ENCODE measurements at places on chromosomes 12 and 14.

DNA sequence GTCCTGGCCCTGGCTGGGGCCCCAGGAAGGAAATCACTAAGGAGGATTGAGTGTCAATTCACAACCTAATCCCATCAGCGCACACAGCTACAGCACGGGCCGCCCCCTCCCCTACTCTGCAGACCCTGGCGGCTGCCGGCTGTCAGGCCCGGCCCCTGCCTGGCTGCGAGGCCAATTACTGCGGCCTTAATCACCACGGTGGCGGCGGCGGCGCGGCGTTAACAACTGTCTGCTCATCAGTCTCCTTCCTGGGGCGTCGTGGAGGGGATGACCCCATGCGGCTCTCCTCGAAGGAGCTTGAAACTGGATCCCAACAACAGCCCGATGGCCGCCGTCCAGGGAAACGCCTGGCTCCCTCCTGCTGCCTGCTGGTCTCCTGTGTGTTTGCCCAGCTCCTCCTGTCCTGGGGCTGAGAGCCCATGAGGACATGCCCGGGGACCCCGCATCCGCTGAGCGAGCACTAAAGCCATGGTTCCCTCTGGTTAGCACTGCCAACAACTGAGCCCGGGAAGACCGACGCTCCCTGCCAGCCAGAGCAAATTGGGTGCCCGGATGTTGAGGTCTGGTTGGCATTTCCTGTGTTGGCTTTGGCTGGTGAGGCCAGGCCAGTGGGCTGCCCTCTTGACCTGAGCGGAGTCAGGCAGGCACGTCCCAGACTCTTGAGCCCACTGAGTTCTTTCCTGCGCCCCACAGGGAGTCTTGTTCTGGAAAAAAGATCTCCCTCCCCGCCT is 21.8 kb upstream of the EIF2B2 start:
- no peak for DNase-seq

GRCh38 chr12:53065975-53066931 is 12.9 kb downstream of the SPRYD3 start:
- no peak for DNase-seq

- DNase-seq = no peak
Observed at GRCh38 chr12:124479680-124480468, 87.5 kb downstream of the NCOR2 start.

DNA sequence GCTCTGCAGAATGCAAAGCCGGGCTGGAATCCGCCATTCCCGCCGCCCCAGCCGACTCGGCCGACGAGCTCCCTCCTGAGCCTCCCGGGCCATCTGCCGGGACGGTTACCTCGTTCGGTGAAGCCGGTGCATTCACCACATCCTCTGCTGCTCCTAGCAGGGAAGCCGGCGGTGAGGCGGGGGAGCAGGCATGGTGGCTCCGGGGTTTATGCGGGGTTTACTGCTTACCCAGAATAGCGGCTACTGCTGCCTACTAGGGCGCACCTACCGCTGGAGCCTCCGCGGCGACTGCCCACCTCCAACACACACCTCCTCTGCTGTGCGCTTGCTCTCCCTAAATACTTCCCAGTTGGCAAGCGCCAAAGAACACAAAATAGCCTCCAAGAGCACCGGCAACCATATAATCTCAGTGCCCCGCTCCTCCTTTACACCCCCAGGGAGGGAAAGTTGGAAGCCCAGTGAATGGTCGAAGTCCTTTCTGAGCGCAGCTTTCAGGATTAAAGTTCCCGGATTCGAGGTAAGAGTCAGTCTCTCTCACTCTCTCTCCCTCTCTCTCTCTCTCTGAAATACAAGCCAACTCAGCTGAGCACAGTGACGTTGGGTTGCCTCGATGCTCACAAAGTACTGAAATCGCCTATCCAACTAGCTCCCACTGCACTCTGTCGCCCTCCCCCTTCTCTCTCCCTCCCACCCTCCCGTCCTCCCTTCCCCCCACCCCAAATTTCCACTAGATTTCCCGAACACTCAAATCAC is at the start of gene TBX5:
TSS of gene TBX5 (minus strand) at position 626 of the 753 bp plus-strand sequence. CDS start 2,246 bp downstream, outside the sequence.
- no peak for DNase-seq

DNA sequence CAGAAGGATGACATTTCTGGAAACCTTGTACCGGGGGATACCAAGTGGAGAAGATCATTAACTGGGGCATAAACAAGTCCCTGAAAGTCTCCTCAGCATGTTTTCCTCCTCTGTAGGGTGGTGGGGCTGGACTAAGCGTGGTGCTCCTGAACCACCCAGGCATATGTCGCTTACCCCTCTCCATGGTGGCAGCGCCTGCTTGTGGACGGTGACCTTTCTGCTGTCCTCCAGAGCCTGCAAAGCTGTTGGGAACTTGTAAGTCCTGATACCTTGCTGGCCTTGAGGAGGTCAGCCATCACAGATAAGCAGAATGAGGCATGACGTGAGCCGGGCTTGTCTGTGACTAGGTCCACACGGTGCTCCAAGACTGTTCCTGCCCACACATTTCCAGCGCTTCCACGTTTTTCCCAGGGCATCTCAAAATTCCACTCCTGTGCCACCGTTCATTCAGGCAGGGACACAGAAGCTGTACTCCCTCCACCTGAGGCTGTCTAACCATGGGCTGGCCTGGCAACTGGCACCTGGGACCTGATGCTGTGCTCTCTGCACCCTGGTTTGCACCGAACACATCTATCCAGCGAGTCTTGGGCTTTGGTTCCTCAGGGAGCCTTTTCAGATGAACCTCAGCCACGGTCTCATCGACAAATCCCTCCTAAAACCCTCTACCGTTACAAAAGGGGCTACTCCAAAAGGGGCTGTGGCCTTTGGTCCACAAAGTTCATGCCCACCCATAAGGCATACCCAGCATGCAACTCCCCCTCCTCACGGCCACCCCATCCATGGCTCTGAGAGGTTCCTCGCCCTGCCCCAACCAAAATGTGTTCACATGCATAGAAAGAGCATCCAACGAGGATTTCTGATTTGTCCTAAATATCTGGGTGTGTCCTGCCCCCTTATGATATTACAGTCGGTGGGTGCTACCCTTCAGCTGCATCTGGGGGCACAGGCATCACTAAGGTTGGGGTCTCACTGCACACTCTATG is 199.6 kb upstream of the DIO3 start:
- DNase-seq = no peak

DNA sequence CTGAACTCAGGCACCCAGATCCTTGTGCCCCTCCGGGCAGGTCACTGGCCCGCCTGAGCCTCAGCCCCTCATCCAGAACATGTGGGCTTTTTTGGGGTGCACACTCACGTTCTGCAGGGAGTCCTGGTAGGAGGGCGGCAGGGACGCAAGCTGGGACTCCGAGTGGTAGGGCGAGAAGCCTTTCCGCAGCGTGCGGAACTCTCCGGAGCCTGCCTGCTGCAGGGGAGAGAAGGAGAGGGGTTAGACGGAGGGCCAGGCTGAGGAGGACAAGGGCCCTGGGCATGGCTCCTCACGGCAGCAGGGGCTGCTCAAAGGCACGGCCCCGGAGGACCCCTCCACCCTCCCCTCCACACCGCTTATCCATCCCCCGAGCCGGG is 40.8 kb downstream of the CCNK start:
- no peak for DNase-seq

DNA sequence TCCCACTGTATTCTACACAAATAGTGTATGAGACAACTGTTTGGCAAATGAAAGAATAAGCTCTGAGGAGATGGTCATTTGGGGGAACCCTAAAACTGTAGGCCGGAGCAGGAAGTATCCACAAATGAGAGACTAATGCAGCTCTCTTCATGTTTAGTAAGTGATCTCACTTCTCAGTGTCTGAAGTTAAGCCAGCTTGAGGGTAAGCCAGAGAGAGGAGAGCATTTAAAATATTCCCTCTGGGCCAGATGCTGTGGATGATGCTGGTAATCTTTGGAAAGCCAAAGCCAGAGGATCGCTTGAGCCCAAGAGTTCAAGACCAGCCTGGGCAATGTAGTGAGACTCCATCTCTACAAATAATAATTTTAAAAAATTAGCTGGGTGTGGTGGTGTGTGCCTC is 130.6 kb upstream of the SINHCAF start:
- DNase-seq = no peak

DNA sequence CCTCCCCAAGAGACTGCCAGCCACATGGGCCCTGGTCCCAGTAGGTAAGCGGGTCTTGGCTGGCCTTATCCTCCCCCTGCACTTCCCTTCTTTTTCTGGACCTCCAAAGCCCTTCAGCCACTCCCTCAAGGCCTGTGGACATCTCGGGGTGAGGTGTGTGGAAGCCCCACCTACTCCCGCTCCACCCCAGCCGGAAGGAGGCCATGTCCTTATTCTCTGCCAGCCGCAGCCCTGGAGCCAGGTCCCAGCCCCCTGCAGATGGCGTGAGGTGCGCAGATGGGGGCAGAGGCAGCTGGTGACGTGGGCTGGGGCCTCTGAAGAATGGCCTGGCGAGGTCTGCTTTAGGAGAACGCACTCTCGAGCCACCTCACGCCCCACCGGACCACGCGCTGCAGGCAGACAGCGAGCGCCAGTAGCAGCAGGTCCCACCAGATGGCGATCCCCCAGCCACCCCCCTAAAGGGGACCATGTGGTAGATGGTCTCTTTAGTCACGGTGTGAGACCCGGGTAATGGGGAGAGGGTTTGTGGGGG is 167.1 kb downstream of the TSPAN9 start:
- DNase-seq = no peak

GRCh38 chr14:63361790-63362189 is 43.1 kb upstream of the GPHB5 start:
- peak; percentile 24 for DNase-seq

- peak; percentile 31 for DNase-seq
Observed at GRCh38 chr14:93219103-93219726, 12.2 kb downstream of the UBR7 start.

GRCh38 chr12:92049403-92049802 is 96.2 kb downstream of the BTG1 start:
- DNase-seq = no peak

GRCh38 chr12:91567100-91567485 is 384.5 kb upstream of the DCN start:
- DNase-seq = no peak

GRCh38 chr12:54749191-54749818 is 101.1 kb upstream of the DCD start:
- no peak for DNase-seq

GRCh38 chr12:51980809-51981127 is 26.0 kb upstream of the TAMALIN start:
- no peak for DNase-seq

DNA sequence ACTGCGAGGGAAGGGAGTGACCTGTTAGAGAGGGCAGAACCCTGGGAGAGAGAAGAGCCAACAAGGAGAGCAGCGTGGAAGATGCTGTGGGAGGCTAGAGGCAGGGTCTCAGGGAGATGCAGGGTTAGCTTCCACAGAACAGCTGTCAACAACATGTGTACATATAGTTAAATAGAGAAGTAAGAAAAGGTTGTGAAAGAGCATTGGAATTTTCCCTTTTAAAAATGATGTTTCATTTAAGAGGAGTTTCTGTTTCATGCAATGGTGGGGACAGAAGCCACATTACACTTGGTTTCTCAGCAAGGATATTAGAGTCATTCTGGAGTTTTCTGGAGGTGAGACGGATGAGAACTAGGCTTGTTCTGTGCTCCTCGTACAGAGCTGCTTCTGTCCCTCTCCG is 23.8 kb upstream of the TBC1D30 start:
- DNase-seq = no peak

GRCh38 chr12:144650-145284 is 69.2 kb downstream of the SLC6A12 start:
- no peak for DNase-seq

DNA sequence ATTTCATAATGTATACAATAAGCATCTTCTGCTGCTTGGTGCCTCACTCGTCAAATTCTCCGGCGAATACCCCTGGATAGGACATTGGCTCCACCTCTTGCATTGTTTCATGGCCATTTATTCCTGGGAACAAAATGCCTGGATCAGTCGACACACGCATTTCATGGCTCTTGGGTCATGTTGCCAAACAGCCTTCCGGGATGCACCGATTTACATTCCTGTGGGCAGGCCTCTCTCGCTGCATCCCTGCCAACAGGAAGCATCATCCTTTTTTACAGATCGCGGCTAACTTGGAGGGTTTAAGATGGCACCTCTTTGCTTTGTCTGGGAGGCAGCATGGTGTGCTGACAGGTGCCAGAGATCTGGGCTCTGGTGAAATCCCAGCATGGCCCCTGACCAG is 32.7 kb upstream of the RIMBP2 start:
- no peak for DNase-seq

DNA sequence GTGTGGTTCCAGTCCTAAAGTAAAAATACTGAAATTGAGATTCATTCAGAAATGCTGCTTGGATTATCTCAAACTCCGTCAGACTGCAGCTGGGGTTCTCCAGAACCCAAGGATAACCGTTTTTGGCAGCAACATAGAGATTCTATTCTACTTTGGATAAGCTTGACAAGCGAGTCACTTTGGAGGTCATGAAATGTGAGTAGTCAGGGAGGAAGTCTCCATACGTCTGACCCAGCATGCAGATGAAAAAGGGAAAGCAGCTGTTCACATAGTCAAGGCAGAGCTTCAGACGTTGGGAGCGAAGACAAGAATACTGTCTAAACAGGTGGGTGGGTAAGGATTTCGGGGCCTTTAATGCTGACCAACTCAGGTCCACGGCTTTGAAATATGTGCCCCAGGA is 14.9 kb upstream of the HSP90B1 start:
- no peak for DNase-seq

DNA sequence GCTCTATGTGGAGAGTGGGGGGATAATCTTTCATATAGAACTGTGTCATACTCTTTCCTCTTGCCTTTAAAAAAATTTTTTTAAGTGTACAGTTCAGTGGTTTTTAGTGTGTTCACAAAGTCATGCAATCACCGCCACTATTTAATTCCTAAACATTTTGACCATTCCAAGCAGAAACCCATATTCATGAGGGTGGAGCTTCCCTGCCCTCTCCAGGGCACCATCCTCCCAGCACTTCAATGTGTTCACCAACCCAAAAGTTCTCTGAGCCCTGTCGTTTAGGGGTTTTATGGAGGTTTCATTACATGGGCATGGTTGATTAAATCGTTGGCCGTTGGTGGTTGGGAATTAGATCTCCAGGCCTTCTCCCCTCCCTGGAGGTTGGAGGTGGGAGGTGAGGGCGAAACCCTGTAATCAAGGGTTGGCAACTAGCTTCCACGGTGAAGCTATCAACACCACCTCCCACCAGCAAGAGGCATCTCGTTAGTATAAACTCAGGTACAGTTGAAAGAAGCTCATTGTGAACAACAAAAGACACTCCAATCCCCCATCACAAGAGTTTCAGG is 42.8 kb upstream of the WNK1 start:
- no peak for DNase-seq

DNA sequence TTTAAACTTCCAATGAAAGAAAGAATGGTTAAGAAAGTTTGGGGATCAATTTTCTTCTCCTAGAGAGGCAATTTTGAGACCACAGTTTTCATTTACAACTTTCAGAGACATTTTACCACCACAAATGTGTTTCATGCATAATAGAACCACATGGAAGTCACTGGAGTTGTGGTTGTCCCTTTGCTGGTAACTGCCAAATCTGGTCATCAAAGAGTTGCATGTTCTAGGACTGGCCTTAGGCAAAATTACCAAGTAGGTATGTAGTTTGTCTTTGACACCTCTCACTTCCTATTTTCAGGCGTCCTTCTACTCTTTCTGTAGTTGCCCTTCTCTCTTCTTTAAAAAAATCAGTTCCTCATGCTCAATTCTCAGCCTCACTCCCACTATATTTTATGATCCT is 54.3 kb upstream of the TMX1 start:
- no peak for DNase-seq
